Stomach (tissue), 19 donors: ENCODE measurements at places on chromosomes 6 and 20. TPM values are rescaled to one million over a fixed set of nuclear protein-coding genes. Genes with fewer than 3 reads are reported as not detected.

Gene SAMD10
- total RNA-seq: 2.9 TPM

- H3K27me3 ChIP-seq: no peaks in the 10 kb centered on the region
- H3K4me1 ChIP-seq: no peaks in the 10 kb centered on the region
- no peaks in the 10 kb centered on the region for H3K36me3 ChIP-seq
- DNase-seq: peak; percentile 30
- no peak overlapping the region for H3K4me3 ChIP-seq
Observed at GRCh38 chr20:39190666-39191570, 228.8 kb downstream of the DHX35 start.

- no peaks in the 10 kb centered on the region for H3K27me3 ChIP-seq
- DNase-seq: no peak
- H3K27ac ChIP-seq: peak overlapping the region; percentile 64
- peaks cover 5% of the 10 kb centered on the region for H3K4me1 ChIP-seq
- no peaks in the 10 kb centered on the region for H3K36me3 ChIP-seq
- no peak overlapping the region for H3K4me3 ChIP-seq
Observed at GRCh38 chr6:168537540-168537884, 96.5 kb downstream of the SMOC2 start.

- H3K27me3 ChIP-seq: no peaks in the 10 kb centered on the region
- H3K36me3 ChIP-seq: no peaks in the 10 kb centered on the region
- H3K4me3 ChIP-seq: no peak overlapping the region
- no peak for DNase-seq
- no peak overlapping the region for H3K27ac ChIP-seq
Observed at GRCh38 chr6:69647726-69648125, 149.1 kb downstream of the LMBRD1 start.

DNA sequence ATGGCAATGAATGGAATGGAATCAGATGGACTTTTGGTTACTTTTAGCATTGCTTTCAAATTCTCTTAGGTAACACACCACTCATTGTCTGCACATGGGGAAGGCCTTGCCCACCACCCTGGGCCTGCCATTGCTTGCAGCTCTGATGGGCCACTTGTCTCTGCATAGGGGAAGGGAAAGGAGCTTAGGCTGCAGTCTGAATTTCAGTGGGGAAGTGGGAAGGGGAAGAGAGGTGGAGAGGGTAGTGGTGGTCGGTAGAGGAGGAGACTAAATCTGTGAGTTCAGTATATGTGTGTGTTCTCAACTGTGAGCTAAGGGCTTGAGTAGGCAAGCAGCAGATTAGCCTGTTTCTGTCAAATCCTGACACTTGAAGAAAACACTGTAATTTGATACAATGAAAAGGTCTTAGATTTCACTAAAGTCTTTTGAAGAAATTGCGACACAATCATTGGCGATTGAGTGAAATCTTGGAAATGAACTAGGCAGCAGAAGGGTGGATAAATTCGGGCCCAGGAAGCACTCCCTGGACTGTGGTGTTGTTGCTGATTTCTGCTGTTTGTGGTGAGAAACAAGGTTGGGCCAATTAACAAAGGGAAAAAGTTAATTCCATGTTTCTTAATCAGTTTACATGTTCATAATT, 80.6 kb downstream of the OTOR start:
- no peaks in the 10 kb centered on the region for H3K36me3 ChIP-seq
- H3K4me1 ChIP-seq: no peaks in the 10 kb centered on the region
- H3K27me3 ChIP-seq: no peaks in the 10 kb centered on the region
- no peak for DNase-seq
- H3K4me3 ChIP-seq: no peak overlapping the region

- H3K27ac ChIP-seq: peak overlapping the region; percentile 55
- H3K4me1 ChIP-seq: peaks cover 17% of the 10 kb centered on the region
- no peaks in the 10 kb centered on the region for H3K27me3 ChIP-seq
- peak overlapping the region; percentile 9 for H3K4me3 ChIP-seq
- H3K36me3 ChIP-seq: no peaks in the 10 kb centered on the region
Observed at GRCh38 chr6:168132531-168133167, 53.6 kb upstream of the FRMD1 start.

- H3K36me3 ChIP-seq: no peaks in the 10 kb centered on the region
- no peaks in the 10 kb centered on the region for H3K4me1 ChIP-seq
- DNase-seq: no peak
- no peaks in the 10 kb centered on the region for H3K27me3 ChIP-seq
Observed at GRCh38 chr6:94150886-94151285, 731.5 kb upstream of the EPHA7 start.

Gene FLRT3
- 19.2 TPM for total RNA-seq

Gene FBXO9
- total RNA-seq: 53.1 TPM

- no peaks in the 10 kb centered on the region for H3K4me1 ChIP-seq
- H3K27me3 ChIP-seq: no peaks in the 10 kb centered on the region
- H3K36me3 ChIP-seq: no peaks in the 10 kb centered on the region
- no peak for DNase-seq
- H3K27ac ChIP-seq: no peak overlapping the region
Observed at GRCh38 chr20:18853946-18854646, 40.5 kb downstream of the SCP2D1 start.

- no peaks in the 10 kb centered on the region for H3K27me3 ChIP-seq
- DNase-seq: no peak
- no peak overlapping the region for H3K27ac ChIP-seq
- H3K36me3 ChIP-seq: no peaks in the 10 kb centered on the region
Observed at GRCh38 chr6:38033442-38033982, 214.0 kb downstream of the ZFAND3 start.

Gene SLC25A27
- 46.1 TPM for total RNA-seq

Gene TOMM34
- 7.9 TPM for total RNA-seq

DNA sequence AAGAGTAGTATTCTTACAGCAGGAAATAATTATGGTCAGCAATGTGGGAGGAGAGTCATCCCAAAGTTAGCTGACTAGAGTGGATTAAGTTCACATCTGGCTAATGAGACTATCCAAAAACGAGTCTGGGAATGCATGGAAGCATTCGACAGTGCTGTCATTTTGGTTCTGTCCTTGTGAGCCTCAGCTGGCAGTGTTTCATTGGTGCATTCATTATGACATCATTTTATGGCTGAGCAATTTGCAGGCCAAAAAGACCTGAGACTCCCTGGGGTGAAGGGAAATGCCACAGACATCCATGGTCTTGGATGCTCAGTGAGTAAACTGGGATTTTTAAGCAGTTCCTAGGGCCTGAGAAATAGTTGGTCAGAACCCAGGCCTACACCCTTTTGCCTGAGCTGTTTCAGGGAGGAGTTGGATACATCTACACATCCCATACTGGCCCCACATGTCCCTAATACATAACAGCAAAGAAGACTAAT, 196.4 kb upstream of the CCN2 start:
- no peak for DNase-seq
- H3K36me3 ChIP-seq: no peaks in the 10 kb centered on the region
- H3K27ac ChIP-seq: peak overlapping the region; percentile 14
- H3K4me3 ChIP-seq: no peak overlapping the region
- H3K4me1 ChIP-seq: no peaks in the 10 kb centered on the region

DNA sequence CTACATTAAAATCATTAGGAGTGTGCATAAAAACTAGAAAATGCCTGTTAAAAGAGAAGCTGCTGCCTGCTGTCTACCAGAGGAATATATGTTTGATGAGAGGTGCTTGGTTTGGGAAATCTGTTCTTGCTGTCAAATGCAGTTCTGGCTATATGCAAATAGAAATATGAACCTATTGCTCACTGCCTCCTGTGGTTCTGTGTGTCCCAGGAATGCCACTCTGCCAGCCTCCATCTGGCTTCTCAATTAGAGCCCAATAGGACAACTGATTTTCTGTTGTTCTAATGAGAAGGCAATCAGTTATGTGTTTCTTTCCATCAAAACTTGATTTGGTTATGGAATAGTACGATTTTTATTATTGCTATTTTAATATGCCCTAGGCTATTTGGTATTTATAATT, 759.7 kb downstream of the HDGFL1 start:
- H3K27me3 ChIP-seq: no peaks in the 10 kb centered on the region
- no peak for DNase-seq
- H3K4me1 ChIP-seq: no peaks in the 10 kb centered on the region
- no peaks in the 10 kb centered on the region for H3K36me3 ChIP-seq
- H3K4me3 ChIP-seq: no peak overlapping the region
- no peak overlapping the region for H3K27ac ChIP-seq

Gene RBM38
- total RNA-seq: 11.2 TPM

DNA sequence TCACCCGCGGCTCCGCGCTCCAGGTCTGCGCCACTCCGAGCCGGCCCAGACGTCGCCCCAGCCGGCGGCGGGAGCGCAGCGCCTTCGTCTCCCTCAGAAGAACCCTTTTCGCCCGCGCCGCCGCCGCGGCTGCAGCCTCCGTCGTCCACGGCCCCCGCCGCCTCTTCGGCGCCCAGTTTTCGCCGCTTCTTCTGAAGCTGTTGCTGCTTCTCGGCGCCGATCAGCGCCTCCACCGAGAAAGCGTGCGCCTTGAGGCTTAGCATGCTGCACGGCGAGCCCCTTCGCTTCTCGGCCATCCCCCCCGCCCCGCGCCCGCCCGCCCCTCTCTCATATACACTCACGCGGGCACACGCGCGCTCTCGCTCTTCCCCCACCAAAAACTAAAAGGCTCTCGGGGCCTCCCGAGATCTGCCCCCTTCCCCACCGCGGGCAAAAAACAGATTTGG, 489 bp downstream of the TBX18 start:
- no peaks in the 10 kb centered on the region for H3K36me3 ChIP-seq
- peaks cover 71% of the 10 kb centered on the region for H3K27me3 ChIP-seq
- peak overlapping the region; percentile 41 for H3K4me3 ChIP-seq
- peaks cover 7% of the 10 kb centered on the region for H3K4me1 ChIP-seq
- DNase-seq: no peak

DNA sequence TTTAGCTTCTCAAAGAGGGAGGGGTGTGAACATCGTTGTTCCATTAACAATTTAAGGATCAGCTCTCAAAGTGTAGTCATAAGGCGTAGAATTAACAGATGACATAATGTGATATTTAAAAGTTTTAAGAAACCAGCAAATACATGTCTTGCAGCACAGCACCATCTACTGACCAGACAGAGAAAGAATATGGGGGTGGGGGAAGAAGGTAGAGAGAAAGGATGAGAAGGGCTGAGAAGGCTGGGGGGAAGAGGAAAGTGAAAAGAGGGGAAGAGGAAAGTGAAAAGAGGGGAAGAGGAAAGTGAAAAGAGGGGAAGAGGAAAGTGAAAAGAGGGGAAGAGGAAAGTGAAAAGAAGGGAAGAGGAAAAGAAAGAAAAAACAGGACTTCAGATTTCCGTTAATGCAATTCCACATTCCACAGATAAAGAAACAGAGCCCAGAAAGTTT, 80.9 kb downstream of the HAO1 start:
- H3K27me3 ChIP-seq: no peaks in the 10 kb centered on the region
- H3K4me3 ChIP-seq: no peak overlapping the region
- no peak overlapping the region for H3K27ac ChIP-seq
- H3K36me3 ChIP-seq: no peaks in the 10 kb centered on the region
- H3K4me1 ChIP-seq: no peaks in the 10 kb centered on the region

DNA sequence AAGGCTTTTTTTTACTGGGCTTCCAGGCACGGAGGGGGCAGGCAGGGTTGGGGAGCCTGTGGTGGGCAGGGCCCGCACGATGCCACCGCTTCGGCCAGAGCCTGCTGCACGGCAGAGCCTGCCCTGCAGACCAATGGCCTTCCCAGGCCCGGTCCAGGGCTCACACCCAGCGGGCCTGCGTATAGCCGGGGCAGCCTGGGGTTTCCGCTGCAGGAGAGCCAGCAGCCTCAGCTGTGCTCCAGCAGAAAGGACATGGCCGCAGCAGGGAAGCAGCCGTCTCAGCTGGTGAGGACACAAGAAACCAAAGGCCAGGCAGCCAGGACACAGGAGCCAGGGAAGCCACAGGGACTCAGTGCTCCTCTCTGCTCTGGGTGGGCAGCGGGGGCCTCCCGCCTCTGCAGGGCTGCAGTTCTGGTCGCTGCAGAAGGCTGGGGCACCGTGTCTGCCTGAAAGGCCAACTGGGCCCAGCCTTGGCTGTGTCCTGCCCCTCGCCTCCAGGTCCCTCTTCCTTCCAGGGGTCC, 90.6 kb downstream of the TTLL2 start:
- no peak overlapping the region for H3K27ac ChIP-seq
- no peaks in the 10 kb centered on the region for H3K36me3 ChIP-seq
- H3K4me3 ChIP-seq: no peak overlapping the region

- H3K27me3 ChIP-seq: no peaks in the 10 kb centered on the region
- no peak overlapping the region for H3K4me3 ChIP-seq
- no peak overlapping the region for H3K27ac ChIP-seq
- no peaks in the 10 kb centered on the region for H3K36me3 ChIP-seq
- no peak for DNase-seq
Observed at GRCh38 chr6:168741305-168741704, 300.3 kb downstream of the SMOC2 start.

DNA sequence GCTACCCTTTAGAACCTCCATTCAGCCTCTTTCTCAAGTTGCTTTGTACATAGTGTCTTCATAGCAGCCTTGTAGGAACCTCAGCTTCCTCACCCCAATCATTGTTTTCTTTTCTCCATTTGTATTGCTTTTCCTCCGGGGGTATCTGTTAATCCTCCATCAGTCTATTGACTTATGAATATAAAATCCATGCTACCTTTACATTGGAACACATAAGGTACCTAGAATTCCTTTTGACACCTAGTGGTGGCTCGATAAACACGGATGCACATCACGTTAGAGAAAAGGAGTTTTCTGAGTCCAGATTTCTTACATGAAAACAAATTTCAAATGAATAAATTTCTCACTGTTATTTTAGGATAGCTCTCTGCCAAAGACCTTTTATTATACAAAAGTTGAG, 6.3 kb upstream of the EDN1 start:
- H3K27ac ChIP-seq: no peak overlapping the region
- no peak overlapping the region for H3K4me3 ChIP-seq
- no peak for DNase-seq
- H3K27me3 ChIP-seq: no peaks in the 10 kb centered on the region

GRCh38 chr20:57473246-57474048, 51.5 kb downstream of the CTCFL start:
- peak overlapping the region; percentile 1 for H3K27ac ChIP-seq
- H3K27me3 ChIP-seq: no peaks in the 10 kb centered on the region
- no peaks in the 10 kb centered on the region for H3K36me3 ChIP-seq
- DNase-seq: peak; percentile 61

DNA sequence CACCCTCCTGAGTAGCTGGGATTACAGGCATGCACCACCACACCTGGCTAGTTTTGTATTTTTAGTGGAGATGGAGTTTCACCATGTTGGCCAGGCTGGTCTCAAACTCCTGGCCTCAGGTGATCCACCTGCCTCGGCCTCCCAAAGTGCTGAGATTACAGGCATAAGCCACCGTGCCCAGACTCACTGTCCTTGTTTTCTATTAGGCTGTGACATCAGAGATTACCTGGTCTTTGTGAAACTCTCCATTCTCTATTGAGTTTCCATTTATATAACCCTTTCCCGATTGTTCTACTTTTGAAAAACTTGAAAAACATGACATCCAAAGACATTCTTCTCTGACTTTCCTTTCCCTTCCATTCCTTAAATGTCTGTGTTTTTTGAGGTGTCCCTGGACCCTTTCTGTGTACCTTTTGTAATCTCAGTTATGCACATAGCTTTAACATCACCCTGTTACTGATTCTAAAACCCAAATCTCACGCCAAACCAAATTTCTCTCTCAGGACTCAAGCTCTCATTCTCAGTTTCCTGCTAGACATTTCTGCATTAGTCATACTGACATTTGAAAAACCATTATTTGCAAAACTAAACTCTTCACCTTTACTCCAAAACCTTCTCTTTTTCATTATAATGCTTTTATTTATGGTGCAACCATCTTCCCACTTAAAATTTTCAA, 137.0 kb downstream of the KHDC1L start:
- H3K4me1 ChIP-seq: no peaks in the 10 kb centered on the region
- H3K36me3 ChIP-seq: no peaks in the 10 kb centered on the region
- H3K4me3 ChIP-seq: no peak overlapping the region
- H3K27me3 ChIP-seq: no peaks in the 10 kb centered on the region
- DNase-seq: no peak

GRCh38 chr6:92273694-92274093, 1145.7 kb downstream of the EPHA7 start:
- no peaks in the 10 kb centered on the region for H3K36me3 ChIP-seq
- no peak overlapping the region for H3K27ac ChIP-seq
- DNase-seq: no peak
- H3K4me3 ChIP-seq: no peak overlapping the region
- H3K4me1 ChIP-seq: no peaks in the 10 kb centered on the region

Gene RAD21L1
- not detected for total RNA-seq
